DMS79 treated with DMSO at 0.1 percent for 48 hours (cell line): ENCODE measurements at places on chromosomes 2 and 18.

GRCh38 chr2:157257312-157258252 is at the start of gene GALNT5:
GALNT5 (plus strand) TSS chr2:157257705; CDS start chr2:157258083, 378 bp downstream.
- DNase-seq, result no peak

DNA sequence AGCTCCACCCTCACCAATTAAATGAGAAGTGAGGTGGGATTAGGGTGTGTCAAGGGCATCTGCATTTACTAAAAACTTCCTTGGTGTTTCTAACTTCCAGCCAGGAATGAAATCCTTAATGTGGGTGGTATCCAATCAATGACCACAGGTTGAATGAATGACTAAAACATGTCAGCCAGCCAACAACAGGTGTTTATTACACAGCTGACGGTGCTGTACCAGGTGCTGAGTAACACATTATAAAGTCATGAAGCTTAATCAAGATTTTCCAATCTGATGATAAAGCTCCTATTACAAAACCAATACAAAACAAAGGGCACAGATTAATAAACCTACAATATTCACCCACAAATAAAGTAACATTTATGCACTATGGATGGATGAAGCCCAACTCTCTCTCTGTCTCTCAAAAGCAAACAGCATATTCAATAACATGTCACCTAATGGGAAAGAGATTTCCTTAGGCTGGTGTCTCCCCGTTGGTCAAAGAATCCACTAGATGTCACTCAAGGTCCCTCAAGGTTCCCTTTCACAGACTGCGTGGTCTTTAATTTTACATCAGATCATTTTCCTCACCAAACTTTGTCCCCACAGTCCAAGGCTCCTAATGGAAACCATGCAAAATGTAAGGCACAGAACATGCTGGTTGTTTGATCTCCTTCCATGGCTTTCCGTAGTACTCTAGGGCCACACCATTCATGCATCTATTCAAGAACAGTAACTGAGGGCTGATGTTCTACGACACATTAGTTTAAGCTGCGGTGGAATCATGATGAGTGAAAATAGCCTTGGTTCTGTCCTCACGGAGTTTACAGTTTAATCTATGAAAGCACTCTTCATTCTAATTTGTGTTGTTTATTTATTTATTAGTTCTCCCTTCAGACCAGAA is 6.4 kb upstream of the PTPN4 start:
- DNase-seq, result peak; percentile 38

GRCh38 chr2:203718087-203718486 is 11.6 kb downstream of the CD28 start:
- no peak for DNase-seq

- no peak for DNase-seq
These were observed 37.6 kb downstream of the ZNF516 start for GRCh38 chr18:76457475-76457874.

DNA sequence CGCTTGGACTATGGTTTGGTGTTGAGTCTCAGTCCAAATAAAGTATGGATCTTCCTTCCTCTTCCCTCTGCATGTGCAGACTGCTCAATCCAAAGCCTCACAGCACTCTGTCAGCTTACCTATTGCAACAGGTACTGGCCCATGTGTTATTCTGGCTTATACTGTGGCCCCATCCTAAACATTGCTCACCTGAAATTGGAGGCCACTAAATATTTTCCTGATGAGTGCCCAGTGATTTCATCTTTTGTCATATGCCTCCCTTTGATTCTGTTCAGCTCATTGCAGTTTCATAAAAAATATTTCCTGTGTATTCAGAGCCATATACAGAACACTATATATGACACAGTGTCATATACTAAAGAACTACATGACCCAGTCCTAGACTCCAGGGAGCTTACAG is 86.3 kb upstream of the FAM136A start:
- DNase-seq, result no peak

GRCh38 chr2:106160786-106161261 is 33.3 kb downstream of the UXS1 start:
- no peak for DNase-seq

DNA sequence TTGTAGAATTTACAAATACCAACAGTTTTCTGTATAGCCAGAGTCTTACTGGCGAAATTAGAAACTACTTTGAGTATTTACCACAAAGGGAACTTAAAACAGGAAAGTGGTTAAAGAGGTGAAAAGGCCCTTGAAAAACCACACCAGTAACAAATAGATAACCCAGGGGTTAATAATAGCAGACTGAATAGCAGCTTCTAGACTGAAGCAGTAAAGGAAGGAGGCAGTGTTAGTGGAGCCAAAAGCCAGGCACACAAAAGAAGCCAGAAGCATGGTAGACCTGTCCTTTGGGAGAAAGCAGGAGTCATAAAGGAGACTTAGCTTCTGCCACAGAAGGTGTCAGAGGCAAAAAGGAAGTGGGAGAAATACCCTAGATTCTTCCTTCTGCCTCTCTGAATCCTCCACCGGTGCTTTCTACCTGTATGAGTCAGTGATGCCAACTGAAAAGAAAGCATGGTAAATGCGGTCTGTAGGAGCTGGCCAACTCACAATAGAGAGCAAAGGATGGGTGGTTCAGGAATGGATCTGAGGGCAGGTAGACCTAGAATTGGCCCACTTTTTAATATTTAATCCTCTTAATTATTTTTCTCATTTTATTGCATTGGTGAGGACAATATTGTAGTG is 97.3 kb downstream of the ARL6IP6 start:
- DNase-seq, result no peak

GRCh38 chr2:69203166-69203985 is 183.7 kb downstream of the GFPT1 start:
- no peak for DNase-seq

DNA sequence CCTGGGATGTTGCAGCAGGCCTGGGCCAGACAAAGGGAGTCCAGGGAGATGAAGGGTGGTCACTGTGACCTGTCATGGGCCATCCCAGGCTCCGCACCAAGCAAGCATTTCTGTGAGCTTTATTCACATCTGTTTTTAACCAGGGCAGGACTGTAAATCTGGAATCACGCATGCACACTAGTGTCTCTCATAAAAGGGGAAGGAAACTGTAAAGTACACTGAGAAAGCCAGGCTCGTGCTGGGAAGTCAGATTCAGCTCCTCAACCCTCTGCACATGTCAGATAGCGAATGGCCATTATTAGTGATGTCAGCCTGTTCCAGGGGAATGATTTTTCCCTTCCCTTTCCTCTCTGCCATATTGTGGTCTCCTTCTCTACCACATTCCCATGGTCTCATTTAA is 818.6 kb upstream of the RAB6C start:
- DNase-seq, result no peak

- DNase-seq, result no peak
These were observed 35.1 kb upstream of the SLC14A1 start for GRCh38 chr18:45688833-45689232.

GRCh38 chr2:149648282-149649030 is 60.9 kb upstream of the MMADHC start:
- DNase-seq, result no peak

GRCh38 chr2:20562540-20563225 is 88.2 kb downstream of the HS1BP3 start:
- DNase-seq, result no peak

DNA sequence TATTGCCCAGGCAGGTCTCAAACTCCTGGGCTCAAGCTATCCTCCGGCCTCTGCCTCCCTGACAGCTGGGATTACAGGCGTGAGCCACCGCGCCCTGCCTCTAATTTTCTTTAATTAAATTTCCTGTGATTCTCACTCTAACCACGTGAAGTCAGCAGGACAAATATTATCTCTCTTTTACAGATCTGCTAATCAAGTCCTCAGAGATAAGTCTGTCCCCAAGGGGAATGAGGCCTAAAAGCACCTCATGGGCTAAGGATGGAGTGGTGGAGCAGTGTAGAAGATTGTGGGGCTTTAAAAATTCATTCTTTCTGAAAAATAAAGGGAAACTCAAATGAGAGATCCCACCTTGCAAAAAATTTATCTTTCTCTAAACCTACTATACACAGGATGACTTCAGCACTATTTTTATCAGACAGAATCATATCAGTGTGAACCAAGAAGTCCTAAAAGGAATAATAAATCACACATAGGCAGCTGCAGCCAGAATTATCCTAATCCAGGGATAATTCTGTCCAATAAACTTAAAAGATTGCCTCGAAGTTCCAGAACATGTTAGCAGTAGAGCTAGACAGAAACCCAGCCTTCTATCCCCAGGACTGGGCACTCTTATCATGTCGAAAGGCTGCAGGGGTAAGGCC is 38.3 kb upstream of the BMPR2 start:
- no peak for DNase-seq

DNA sequence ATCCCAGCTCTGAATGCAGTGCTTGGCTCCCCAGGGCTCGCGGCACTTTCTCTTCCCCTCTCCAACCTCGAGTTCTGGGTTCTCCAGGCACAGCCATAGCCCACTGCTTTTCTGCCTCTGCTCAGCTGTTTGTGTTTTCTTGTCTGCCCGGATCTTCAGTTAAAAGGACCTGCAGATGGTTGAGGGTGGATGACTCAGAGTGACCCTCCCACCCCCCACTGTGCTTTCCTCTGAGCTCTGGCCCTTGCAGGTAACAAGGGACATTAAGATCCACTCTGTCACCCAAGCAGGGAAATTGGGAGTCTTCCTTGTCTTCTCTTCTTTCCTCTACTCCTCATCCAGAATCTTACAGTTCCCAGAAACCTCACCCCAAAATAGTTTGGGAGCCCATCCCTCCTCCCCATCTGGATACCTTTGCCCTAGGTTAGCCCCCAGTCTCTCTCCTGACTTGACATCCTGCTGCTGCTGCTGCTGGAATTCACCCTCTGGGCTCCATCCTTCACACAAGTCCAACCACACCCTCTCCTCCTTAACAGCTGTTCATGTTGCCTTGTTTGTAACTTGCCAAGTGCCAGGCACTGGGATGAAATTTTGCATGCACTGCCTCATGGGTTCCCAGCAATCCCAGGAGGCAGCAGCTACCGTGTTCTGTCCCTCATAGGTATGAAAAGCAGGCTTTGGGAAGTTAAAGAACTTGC is 157.9 kb upstream of the TTC39C start:
- no peak for DNase-seq

- DNase-seq, result no peak
These were observed 399.4 kb upstream of the HS6ST1 start for GRCh38 chr2:128717758-128718710.

- no peak for DNase-seq
These were observed 1224.8 kb upstream of the ZEB2 start for GRCh38 chr2:145744541-145745386.

GRCh38 chr2:164710837-164711765 is 89.8 kb upstream of the GRB14 start:
- DNase-seq, result no peak

GRCh38 chr2:170742000-170742399 is 26.9 kb downstream of the SP5 start:
- no peak for DNase-seq

DNA sequence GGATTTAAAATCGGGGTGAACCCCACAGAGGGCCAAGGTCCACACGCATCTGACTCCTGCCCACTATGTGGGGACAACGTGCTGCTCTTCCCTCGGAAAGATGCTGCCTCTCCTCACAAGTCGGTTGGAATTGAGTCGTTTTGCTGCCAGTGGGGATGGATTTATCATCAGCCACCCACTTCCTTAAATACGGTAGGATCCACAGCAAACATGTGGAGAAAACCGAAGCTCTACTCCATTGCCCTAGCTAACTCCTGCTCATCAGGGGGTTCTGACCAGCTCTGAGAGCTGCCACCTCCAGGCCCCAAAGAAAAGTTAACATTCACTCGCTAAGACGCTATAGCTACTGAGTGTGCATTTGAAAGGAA is 80.9 kb downstream of the CHRNA1 start:
- DNase-seq, result peak; percentile 36

DNA sequence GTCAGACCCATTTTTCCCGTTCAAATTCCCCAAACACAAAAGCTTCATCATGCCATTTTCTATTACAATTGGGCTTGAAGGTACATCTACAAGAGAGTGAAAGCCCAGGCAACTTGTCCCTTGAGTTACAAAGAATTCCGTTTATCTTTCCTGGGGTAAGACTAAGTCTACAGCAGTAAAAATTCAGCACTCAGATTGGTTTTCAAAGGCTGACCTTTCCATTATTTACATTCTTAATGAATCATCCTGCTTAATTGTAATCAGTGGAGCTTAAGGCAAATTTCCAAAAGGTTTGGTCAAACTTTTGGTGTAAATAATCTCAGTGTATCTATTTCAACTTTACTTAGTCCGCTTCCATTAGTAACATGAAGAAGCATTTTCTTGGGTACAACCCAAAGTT is 33.4 kb upstream of the ST3GAL5 start:
- DNase-seq, result no peak

- DNase-seq, result no peak
These were observed 74.0 kb downstream of the MYO1B start for GRCh38 chr2:191319186-191319585.

GRCh38 chr2:240341064-240341463 is 94.4 kb upstream of the GPC1 start:
- DNase-seq, result no peak

GRCh38 chr2:26694001-26694400 is 1.5 kb downstream of the KCNK3 start:
- no peak for DNase-seq

- no peak for DNase-seq
These were observed 100.4 kb downstream of the GPD2 start for GRCh38 chr2:156536534-156536933.

GRCh38 chr2:8368463-8368862 is 313.4 kb upstream of the ID2 start:
- no peak for DNase-seq
